Activated T-cell treated with anti-CD3 and anti-CD28 coated beads for 4 hours (primary cell): ENCODE measurements at places on chromosomes 2 and 18.

DNA sequence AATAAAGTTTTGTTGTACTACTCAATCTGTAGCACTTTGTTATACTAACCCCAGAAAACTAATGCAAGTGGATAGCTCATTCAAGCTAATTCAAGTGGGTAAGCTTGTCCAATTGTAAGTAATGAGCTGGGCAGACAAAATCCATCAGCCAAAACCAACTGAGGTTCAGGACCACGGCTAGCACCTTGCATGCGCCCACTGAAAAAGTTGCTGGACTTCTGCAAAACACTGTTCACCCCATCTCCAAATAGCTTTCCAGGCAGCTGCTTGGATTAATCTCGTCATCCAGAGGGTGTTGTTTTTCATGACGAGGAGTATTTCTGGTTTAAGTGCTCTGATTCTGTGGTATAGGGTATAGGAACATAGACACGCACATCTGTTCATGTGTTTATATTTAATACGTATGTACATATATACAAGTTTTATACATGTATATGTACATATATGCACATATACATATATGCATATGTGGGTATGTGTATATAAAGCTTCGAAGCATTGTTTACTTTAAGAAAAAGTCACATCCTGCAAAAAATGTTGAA lies 307.5 kb downstream of the GALR1 start:
- no peak for DNase-seq

- no peak for DNase-seq
Measured at GRCh38 chr2:66901344-66901743, 466.4 kb downstream of the MEIS1 start.

GRCh38 chr2:172943539-172943938 lies 132.1 kb upstream of the MAP3K20 start:
- DNase-seq, result no peak

GRCh38 chr18:5431836-5432575 lies 111.8 kb downstream of the EPB41L3 start:
- no peak for DNase-seq

GRCh38 chr18:10015288-10015701 lies 101.5 kb downstream of the VAPA start:
- no peak for DNase-seq

GRCh38 chr2:73084971-73085370 lies 13.5 kb upstream of the SFXN5 start:
- DNase-seq, result no peak

DNA sequence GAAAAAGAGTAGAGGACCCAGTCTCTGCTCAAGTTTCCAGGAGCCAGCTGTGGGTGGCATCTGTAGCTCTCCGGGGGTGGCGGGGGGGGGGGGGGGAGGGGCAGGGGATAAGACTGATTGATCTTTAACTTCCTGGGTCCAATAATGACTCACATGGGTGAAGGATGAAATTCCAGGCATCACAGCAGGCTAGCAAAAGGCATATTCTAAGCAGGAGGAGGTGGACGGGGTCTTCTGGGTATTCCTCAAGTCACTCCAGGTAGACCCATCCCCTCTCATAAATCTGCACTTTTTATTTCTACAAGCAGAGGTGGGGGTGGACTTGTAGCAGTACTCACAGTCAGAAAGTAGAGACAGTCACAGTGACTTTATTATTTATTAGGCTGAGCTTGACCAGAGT lies 85.5 kb upstream of the TMEM247 start:
- no peak for DNase-seq

DNA sequence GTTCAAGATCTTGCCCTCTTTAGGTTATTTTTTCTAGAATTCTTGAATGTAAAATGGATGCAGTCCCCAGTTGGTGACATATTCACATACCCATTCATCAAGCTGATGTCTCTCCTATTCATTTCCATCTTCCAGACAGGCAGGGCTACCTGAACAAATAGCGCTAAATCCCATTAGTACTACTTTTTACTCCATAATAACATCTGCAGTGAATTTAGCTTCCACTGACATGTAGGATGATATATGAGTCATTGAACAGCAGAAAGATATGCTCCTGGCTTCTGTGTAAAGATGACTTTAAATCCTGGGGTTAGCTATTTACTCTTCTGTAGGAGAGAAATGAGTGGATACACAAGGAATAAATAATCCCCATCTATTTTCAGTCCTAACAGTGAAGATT lies 194.7 kb downstream of the RND3 start:
- DNase-seq, result no peak

GRCh38 chr2:120596990-120597594 lies 138.6 kb upstream of the GLI2 start:
- DNase-seq, result no peak

- no peak for DNase-seq
Measured at GRCh38 chr18:78974115-78974761, 5.4 kb upstream of the SALL3 start.

GRCh38 chr2:73368781-73369180 lies 16.9 kb upstream of the ALMS1 start:
- DNase-seq, result no peak

DNA sequence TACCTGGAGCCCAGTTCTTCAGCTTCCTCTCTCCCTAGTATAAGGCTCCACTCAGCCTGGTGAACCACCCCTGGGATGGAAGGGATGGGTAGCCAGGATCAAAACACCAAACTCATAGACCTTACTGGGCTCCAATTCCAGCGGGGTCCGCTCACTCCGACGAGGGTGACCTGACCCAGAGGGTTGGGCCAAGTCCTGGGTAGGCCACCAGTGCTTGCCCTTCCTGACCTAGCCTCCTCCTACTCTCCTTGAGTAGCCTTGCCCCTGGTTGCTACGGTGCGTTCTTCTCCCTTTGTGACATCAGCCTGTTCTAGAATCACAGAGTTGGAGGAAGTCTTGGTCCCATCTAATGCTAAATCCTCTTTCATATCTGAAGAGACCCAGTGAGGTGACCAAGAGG lies 537 bp upstream of the STAT4 start:
- DNase-seq, result no peak

DNA sequence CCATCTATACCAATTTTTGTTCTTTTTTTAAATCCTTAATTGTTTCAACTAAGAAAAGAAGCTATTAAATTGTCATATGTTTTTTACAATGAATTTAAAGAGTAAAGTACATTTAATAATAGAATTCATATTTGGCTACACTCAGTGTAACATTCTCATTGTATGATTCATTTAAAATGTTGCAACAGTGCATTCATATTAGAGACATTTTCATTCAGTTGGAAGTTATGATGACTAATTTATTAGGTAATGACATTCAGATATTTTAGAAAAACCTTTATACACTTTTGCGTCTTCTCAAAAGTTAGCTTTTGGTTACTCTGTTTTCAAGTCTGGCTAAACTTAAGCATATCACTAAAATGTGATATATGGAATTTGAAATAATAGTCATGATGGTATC lies 887.5 kb upstream of the NRXN1 start:
- DNase-seq, result no peak

GRCh38 chr2:158214431-158214830 lies 112.8 kb downstream of the UPP2 start:
- DNase-seq, result no peak

GRCh38 chr2:3904061-3904460 lies 200.7 kb downstream of the DCDC2C start:
- no peak for DNase-seq

DNA sequence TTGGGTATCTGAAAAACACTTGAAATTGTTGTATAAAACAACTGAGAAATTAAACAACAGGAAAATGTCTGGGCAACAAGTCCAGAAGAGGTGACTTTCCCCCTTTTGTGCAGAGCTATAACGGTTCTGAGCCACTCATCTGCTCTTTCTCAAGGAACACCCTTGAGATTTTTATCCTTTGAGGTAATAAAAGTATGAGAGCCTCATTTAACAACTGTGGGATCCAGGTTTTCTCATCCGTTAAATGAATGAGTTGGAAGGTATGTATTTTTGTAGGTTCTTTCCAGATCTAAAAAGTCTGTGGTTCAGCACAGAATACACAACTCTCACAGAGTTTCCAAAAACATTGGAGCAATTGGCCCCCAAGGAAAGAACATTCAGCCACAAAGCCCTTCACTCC lies 93.0 kb downstream of the ANKRD44 start:
- no peak for DNase-seq

DNA sequence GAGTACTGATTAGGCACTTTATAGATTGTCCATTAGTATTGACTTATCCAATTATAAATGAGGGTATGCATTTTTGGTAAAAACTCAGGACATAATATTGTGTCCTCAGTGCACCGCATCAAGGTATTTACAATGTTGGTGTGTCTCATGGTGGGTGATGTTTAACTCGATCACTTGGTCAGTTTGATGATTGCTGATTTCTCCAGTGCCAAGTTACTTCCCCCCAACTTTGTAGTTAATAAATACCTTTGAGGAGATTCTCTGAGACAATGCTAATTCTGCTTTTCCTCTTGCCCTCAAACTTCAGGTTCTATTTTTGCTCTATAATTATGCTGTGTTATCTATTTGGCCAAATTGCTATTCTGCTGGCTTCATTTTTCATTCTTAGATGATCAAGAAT lies 28.2 kb upstream of the SERPINB7 start:
- DNase-seq, result no peak

- DNase-seq, result no peak
Measured at GRCh38 chr2:73987109-73987947, 2.6 kb downstream of the TET3 start.

DNA sequence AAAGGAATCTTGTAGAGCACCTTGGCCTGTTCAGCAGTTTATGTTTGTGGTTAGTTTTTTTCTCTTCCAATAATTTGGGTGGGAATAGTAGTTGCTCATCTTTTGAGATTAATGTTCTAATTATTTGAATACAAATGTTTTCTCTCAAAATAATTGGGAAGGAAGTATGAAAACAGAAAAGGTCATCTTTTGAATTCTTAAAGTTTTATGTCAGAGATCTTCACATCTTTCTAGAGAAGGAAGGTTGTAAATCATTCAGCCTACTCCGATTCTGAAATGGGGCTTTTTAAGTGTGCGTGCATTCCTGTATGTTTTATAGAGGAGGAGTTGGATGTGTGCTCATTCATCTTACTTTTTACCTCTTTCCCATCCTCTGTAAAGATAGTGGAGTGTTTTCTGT lies 29.0 kb downstream of the GRHL1 start:
- DNase-seq, result no peak

DNA sequence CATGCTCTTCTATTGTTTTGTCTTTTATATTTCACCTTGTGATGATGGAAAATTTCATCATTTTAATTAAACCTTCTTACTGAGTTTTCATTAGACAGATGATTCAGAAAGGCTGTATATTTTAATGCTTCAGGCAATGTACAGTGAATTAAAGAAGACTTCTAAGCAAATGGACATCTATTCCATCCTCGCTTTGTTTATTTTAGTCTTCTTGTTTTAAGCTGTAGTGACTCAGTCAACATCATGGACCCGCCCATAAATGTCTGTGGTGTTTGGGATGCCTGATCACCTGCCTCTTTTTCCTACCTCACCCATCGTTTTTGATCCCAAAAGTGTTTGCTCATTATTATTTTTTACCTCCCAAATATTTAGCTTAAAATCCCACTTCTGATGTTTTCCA lies 43.1 kb downstream of the KYNU start:
- no peak for DNase-seq

- no peak for DNase-seq
Measured at GRCh38 chr2:23376972-23377371, 8.0 kb upstream of the KLHL29 start.

DNA sequence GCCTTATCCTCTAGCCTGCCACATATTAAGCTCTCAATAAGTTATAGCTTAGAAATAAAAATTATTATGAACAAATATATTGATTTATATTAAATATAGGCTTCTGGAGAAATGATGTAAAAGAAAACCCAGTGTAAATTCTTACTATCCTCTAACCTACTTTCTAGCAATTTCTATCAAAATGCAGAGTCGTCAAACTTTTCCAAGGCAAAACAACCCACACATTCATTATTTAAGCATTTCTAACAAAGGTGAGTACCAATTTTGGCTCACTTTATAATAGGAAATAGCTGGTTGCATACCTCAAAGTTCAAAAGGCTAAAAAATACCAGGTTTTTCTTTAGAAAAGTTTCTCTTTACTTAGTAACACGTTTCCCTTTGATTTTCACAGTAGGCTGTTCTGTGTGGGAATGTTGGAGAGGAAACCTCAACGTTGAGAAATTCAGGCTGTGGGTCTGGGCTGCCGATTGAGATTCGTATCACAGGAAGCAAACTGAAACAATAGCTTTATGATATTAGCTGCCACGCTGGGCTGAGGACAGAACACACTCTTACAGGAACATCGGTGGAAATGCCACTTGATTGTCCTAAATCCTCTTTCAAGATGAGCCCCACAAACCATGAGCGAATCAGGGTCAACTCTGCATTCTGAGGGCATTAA lies 53.0 kb downstream of the EPAS1 start:
- DNase-seq, result no peak

DNA sequence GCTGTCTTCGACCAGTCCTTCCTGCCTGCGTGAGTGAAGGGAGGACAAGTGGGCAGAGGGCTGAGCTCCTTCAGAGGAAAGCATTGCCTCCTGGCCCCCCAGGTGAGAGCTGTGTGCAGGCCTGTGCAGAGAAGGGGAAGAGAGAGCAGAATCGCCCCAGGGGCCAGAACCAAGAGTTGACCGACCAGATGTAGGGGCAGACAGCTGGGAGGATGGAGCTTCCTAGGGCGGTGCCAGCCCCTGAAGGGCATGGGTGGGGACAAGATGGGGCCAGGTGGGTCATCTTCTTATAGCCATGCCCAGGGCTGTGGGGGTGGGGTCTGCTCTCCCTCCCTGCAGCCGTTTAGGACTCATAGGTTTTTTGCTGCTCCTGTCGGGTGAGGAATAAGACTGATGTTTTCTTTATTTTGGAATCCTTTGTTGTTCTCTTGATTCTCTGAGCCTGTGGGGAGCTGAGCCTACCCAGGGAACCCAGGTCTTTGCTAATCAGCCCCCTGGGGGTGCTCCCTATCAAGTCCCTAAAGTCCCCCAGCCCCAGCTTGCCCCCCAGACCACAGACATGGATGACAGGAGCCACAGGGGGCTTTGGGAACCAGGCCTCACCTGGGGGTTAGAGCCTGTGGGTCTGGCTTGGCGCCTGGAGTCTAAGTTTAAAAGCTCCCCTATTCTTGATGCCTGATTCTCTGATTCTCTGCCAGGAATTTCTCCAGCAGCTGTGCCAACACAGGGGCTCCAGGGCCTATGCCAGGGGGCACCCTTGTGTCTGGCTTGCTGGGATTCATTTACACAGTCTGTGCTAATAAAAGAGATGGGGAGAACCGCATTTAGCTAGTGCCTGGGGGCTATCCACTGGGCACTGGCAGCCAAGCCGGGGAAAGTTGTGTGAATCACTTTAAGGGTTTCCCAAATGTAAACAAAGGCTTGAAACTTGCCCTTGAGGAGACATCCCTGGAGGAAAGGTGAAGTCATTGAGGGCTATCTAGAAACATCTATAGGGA lies 9.3 kb upstream of the EFHD1 start:
- no peak for DNase-seq

DNA sequence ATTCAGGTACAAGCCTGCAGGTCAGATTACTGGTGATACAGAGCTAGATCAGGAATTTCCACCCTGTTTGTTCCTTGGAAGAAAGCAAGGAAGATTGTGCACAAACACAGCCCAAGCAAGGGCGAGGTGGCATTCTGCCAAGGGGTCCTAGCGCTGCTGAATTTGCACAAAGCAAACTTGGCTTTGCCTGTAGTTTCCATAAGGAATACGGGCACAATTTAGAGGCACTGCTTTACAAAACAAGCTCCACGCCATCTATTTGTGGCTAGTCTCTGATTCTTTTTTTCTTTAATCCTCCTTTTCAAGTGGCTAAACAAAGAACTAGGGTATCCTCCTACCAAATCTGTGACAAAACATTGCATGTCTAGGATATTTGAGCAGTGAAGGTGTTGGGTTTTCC lies 195.5 kb upstream of the ACVR2A start:
- DNase-seq, result no peak

GRCh38 chr2:584863-585823 lies 92.1 kb downstream of the TMEM18 start:
- peak; percentile 1 for DNase-seq
